ENCODE measurements at places on chromosomes 6 and 20. TPM values are rescaled to one million over a fixed set of nuclear protein-coding genes. Genes with fewer than 3 reads are reported as not detected.

VSX1 gene
- not detected for total RNA-seq

MYLK4 gene
- 0.16 TPM for total RNA-seq

GRM4 gene
- not detected for total RNA-seq

MACROD2 gene
- total RNA-seq, result not detected

CST5 gene
- total RNA-seq, result not detected
